ENCODE measurements at places on chromosomes 16 and 17.

GRCh38 chr16:80971819-80972218, 34.9 kb downstream of the CMC2 start:
- no peak for DNase-seq
- H3K27ac ChIP-seq = no peak overlapping the region
- H3K4me1 ChIP-seq = no peaks in the 10 kb centered on the region
- no peaks in the 10 kb centered on the region for H3K27me3 ChIP-seq
- H3K4me3 ChIP-seq = no peak overlapping the region
- no peaks in the 10 kb centered on the region for H3K36me3 ChIP-seq

DNA sequence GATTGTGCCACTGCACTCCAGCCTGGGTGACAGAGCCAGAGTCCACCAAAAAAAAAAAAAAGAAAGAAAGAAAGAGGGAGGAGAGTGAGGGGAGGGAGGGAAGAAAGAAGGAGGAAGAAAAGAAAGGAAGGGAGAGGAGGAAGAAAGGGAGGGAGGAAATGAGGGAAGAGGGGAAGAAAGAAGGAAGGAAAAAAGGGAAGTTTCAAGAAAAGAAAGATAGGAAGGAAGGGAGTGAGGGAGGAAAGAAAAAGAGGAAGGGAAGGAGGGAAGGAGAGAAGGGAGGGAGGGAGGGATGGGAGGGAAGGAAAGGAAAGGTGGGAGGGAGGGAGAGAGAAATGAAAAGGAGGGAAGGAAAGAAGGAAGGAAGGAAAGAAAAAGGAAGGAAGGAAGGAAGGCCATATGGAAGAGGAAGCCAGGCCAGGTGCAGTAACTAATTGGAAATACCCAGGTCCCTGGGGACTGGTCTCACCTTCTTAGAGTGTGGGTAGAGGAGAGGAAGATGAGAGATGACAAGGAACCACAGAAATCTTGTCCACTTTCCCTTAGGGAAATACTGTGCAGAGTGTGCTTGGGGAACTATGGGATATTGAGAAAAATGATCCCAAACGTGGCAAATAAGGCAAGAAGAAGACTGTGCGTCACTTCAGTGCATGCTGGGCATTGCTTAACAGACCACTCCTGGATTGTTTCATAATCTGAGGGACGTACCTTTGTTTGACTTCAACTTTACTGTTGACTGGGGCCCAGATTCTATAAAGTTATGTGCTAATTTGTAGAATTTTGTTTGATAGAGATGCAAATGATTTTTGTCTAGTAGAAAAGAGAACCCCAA, 15.1 kb upstream of the CSNK2A2 start:
- no peak overlapping the region for H3K27ac ChIP-seq
- no peaks in the 10 kb centered on the region for H3K4me1 ChIP-seq
- H3K27me3 ChIP-seq = peaks cover 7% of the 10 kb centered on the region
- no peaks in the 10 kb centered on the region for H3K36me3 ChIP-seq

DNA sequence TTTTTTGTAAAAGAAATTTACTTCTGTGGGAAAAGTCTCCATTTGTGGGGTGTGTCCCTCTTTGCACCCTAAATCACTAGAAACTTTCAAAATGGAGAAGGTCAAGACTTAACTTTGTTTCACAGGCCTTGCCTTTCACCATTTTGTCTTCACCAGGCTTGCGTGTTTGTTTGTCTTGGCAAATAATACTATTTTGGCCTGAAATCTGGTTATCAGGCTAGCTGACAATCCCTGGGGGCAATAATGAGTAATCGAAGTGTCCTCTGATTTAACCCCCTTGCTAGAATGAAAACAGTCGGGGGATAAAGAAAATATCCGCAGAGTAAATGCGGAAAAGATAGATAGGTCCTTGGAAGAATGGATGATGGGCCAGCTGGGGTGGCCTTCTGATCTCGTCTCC, 34.5 kb downstream of the SLC39A11 start:
- peaks cover 5% of the 10 kb centered on the region for H3K4me1 ChIP-seq
- no peaks in the 10 kb centered on the region for H3K36me3 ChIP-seq
- DNase-seq = no peak
- no peaks in the 10 kb centered on the region for H3K27me3 ChIP-seq

- no peaks in the 10 kb centered on the region for H3K27me3 ChIP-seq
- no peaks in the 10 kb centered on the region for H3K4me1 ChIP-seq
- no peak for DNase-seq
Observed at GRCh38 chr16:7268182-7268581, 64.5 kb upstream of the RBFOX1 start.

DNA sequence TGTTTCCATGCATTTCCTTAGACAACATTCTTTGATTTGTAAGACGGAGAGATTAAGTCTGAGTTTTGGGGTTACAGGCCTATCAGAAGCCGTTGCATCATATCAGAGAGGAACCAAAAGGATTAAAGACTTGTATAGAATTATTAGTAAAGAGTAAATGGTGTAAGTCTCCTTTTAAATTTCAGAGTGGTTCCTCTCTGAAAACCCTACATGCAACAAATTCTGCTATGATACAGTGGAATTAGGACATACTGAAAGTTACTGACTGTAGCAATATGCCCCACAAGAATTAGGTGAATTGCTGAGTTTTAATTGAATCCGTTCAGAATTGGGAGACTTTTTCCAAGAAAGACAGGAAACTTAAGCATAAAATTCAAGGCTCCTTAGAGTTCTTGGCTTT, 221.6 kb downstream of the FTO start:
- H3K4me3 ChIP-seq = no peak overlapping the region
- no peak for DNase-seq
- no peak overlapping the region for H3K27ac ChIP-seq
- H3K27me3 ChIP-seq = no peaks in the 10 kb centered on the region
- H3K36me3 ChIP-seq = no peaks in the 10 kb centered on the region

GRCh38 chr16:35564889-35565288, 2105.5 kb downstream of the TP53TG3F start:
- H3K4me3 ChIP-seq = no peak overlapping the region
- no peak overlapping the region for H3K27ac ChIP-seq
- no peaks in the 10 kb centered on the region for H3K4me1 ChIP-seq
- DNase-seq = no peak
- H3K27me3 ChIP-seq = no peaks in the 10 kb centered on the region

- no peaks in the 10 kb centered on the region for H3K36me3 ChIP-seq
- no peak overlapping the region for H3K4me3 ChIP-seq
- DNase-seq = no peak
Observed at GRCh38 chr16:56684256-56684925, 2.1 kb downstream of the MT1X start.

- peak; percentile 51 for DNase-seq
- H3K36me3 ChIP-seq = no peaks in the 10 kb centered on the region
- no peaks in the 10 kb centered on the region for H3K27me3 ChIP-seq
- 0 out of 2 replicates have a peak, but pooled peaks cover 2% of the 10 kb centered on the region for H3K4me1 ChIP-seq
- H3K4me3 ChIP-seq = no peak overlapping the region
- H3K27ac ChIP-seq = no peak overlapping the region
Observed at GRCh38 chr16:72355561-72355960, 183.6 kb upstream of the PMFBP1 start.
